ENCODE measurements at places on chromosomes 7 and 10. TPM values are rescaled to one million over a fixed set of nuclear protein-coding genes. Genes with fewer than 3 reads are reported as not detected.

- no peaks in the 10 kb centered on the region for H3K27me3 ChIP-seq
- H3K27ac ChIP-seq, result no peak overlapping the region
- no peak for DNase-seq
Measured at GRCh38 chr10:78768876-78769275, 299.9 kb upstream of the ZMIZ1 start.

GRCh38 chr10:71811351-71811750 is 38.0 kb upstream of the VSIR start:
- no peak overlapping the region for H3K4me3 ChIP-seq
- H3K4me1 ChIP-seq, result peaks cover 37% of the 10 kb centered on the region
- no peaks in the 10 kb centered on the region for H3K27me3 ChIP-seq

DNA sequence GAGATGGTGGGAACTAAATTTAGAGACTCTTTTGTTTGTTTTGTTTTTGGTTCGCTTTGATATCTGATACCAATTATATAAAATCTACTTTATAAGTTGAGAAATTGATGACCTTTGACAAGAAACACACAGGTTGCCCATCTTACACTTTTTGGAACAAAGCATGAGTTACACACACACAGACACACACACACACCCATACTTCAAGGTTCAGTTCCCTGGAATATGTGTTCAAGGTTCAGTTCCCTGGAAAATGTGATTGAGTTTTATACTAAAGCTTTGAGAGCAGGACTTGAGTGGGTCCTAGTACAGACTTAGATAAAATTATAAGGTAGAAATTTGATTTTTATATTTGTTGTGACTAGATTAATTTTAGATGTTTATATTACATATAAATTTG is 134.2 kb upstream of the PRR15 start:
- H3K4me3 ChIP-seq, result no peak overlapping the region
- H3K4me1 ChIP-seq, result no peaks in the 10 kb centered on the region
- no peak overlapping the region for H3K27ac ChIP-seq
- DNase-seq, result no peak

DNA sequence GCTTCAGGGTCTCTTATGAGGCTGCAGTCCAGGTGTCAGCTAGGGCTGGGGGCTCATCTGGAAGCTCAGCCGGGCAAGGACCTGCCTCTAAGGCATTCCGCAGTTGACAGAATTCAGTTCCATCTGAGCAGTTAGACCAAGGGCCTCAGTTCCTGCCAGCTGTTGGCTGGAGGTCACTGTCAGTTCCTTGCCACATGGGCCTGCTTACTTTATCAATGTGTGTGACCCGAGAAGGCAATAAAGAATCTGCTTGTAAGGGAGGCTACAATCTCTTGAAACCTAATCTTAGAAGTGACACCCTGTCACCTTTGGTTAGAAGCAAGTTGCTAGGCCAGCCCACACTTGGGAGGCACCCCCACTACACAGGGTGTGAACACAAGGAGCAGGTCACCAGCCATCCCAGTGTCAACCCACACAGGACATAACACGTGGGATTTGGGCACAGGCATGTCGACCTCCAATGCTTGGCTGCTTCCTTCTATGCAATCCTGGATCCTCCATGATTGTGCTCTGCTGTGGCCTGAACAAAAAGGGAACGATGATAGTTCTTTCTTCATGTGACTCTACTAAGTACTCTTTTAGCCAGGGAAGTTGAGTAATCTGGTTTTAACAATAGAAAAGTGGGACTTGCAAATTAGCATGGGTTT is 41.8 kb downstream of the MTURN start:
- H3K27me3 ChIP-seq, result no peaks in the 10 kb centered on the region
- H3K27ac ChIP-seq, result no peak overlapping the region
- H3K4me1 ChIP-seq, result peaks cover 76% of the 10 kb centered on the region
- H3K36me3 ChIP-seq, result no peaks in the 10 kb centered on the region

GRCh38 chr7:37671876-37672275 is 11.7 kb upstream of the GPR141 start:
- H3K27me3 ChIP-seq, result no peaks in the 10 kb centered on the region
- H3K27ac ChIP-seq, result no peak overlapping the region
- no peaks in the 10 kb centered on the region for H3K36me3 ChIP-seq
- H3K4me3 ChIP-seq, result no peak overlapping the region
- H3K4me1 ChIP-seq, result no peaks in the 10 kb centered on the region
- DNase-seq, result no peak

DNA sequence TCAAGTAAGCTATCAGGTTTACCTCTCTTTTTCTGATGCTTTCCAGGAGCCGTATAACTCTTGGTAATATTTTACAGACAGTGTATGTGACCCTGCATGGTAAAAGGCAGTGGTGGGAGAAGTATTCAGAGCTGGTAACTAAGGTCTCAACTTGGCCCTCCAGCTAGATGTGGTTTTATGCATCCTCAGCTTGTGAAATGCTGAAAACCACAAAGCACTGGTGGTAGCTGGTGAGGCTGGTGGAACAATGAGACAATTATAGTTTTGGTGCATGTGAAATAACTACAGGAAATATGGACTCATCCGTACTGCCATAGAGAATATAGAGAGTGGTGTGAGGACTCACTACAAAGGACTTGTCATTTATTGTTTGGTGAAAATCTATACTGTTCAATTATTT is 383.0 kb upstream of the PCDH15 start:
- H3K4me3 ChIP-seq, result no peak overlapping the region
- H3K36me3 ChIP-seq, result no peaks in the 10 kb centered on the region
- no peak overlapping the region for H3K27ac ChIP-seq

DNA sequence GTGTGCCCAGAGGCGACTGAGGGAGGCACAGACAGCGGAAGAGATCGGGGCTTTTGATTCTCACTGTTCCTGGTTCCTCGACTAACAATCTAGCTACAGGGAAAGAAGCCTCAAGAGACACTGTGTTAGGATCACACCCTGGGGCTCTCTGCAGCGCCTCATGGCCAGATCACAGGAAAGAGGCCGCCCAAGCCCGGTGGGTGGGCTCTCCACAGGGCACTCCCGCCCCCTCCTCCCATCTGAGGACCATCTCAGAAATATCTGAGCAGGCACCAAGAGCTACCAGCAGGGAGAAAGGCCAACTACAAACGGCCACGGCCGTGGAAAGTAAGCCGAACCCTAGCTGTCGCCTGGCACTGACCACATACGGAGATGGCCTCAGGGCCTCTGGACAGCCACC is 224.2 kb downstream of the MLLT10 start:
- no peak overlapping the region for H3K27ac ChIP-seq
- H3K4me3 ChIP-seq, result no peak overlapping the region
- no peaks in the 10 kb centered on the region for H3K4me1 ChIP-seq
- H3K36me3 ChIP-seq, result peaks cover 68% of the 10 kb centered on the region
- no peaks in the 10 kb centered on the region for H3K27me3 ChIP-seq

DNA sequence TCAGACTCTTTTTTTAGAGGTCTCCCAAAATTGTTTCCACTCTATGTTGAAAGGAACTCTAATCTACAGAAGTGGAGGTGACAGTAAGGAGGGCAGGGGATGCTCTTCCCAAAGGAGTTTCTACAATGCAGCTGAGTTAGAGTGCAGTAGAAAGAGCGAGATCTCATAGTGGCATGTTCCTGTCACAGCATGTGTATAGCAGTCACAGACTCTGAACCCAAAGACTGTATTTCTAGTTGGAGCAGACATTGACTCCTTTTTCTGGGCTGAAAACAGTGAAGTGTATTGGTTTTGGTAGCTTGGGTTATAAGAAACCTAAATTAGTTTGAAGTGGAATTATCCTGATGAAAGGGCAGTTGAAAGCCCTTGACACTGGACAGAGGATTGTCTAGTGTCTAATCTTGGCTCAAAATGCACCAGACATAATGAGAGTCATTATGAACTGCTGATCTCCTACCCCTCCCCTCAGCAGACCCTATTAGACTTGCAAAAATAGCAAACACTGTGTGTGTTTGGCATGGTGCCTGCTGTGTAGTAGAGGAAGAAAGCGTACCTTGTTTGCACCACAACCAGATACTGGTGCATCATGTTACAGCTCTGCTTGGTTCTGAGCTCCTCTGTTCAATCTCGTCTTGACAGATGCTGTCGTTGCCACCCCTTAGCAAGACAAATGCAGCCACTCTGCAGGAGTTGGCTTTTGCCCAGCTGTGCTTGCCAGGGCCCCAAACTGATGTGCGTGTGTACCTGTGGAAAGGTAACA is 336.0 kb downstream of the AUTS2 start:
- peaks cover 3% of the 10 kb centered on the region for H3K4me1 ChIP-seq
- H3K27ac ChIP-seq, result no peak overlapping the region
- H3K27me3 ChIP-seq, result no peaks in the 10 kb centered on the region
- DNase-seq, result peak; percentile 80

DNA sequence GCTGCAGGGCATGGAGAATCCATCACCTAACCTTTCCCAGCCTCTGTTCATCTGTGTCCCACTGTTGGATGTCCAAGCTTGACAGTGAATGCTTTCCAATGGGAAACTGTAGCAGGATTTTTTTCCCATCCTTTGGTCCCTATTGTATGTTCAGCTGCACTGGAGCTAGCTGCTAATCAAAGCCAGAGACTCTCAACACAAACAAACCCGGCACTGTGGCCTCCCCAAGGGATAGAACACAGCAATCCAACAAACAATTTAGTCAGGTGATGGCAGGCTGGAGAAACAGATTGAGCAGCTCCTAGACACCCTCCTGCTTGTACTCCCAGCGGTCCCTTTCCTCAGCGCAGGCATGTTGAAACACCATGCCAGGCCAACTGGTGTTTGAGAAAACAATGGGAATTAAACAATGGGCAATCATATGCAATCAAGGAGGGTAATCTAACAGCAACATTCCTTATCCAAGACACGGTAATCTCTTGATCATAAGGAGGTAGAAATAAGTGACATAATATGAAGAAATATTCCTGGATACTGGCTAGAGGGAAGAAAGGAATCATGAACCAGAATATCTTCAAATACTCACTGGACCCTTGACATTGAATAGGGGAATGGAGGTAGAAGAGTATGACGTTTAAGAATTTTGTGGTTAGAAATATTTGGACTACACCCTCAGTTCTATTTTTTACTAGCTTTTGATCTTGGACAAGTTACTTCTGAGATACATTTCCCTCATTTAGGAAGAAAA is 15.0 kb downstream of the PTN start:
- no peak overlapping the region for H3K4me3 ChIP-seq
- H3K4me1 ChIP-seq, result no peaks in the 10 kb centered on the region
- H3K36me3 ChIP-seq, result no peaks in the 10 kb centered on the region
- no peak overlapping the region for H3K27ac ChIP-seq
- no peaks in the 10 kb centered on the region for H3K27me3 ChIP-seq

DNA sequence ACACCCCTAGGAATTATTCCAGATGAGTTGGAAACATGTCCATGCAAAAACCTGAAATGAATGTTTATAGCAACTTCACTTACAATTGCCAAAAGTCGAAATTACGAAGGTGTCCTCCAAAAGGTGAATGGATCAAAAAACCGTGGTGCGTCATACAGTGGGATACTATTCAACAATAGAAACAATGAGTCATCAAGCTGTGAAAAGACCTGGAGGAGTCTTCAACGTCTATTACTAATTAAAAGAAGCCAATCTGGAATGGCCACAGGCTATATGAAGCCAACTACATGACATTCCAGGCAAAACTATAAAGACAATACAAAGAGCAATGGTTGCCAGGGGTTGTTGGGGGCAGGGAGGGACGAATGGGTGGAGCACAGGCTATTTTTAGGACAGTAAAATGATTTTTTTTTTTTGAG is 12.6 kb upstream of the PPP2R2D start:
- H3K27ac ChIP-seq, result no peak overlapping the region
- H3K27me3 ChIP-seq, result peaks cover 55% of the 10 kb centered on the region
- H3K4me3 ChIP-seq, result no peak overlapping the region
- DNase-seq, result no peak
- H3K36me3 ChIP-seq, result no peaks in the 10 kb centered on the region

- H3K4me3 ChIP-seq, result no peak overlapping the region
- no peak overlapping the region for H3K27ac ChIP-seq
Measured at GRCh38 chr7:75732764-75733630, 5.7 kb downstream of the HIP1 start.

GRCh38 chr10:84244651-84245270 is at the start of gene RGR:
RGR (plus strand) TSS chr10:84245053; CDS start chr10:84245091, 38 bp downstream.
- H3K27ac ChIP-seq, result no peak within 1 kb of the TSS
- H3K4me1 ChIP-seq, result no peaks in the 10 kb centered on the region
- H3K4me3 ChIP-seq, result no peak within 1 kb of the TSS
- no peak for DNase-seq
- H3K36me3 ChIP-seq, result no peaks in the 10 kb centered on the region

DNA sequence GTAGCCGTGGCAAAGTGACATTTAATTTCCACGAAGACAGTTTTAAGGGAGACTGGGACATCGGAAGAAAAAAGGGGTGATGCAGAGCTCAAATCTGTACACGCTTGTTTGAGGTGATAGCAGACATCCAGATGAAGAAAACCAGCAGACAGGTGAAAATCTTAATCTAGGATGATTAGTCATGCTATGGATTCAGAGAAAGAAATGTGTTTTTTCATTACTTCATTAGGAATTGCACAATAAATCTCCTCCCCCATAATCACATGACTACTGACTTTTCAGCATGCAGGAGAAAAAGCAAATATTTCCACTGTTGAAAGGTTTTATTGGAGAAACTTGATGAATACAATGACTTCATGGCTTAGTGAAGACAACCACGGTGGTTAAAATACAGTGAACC is 2.5 kb downstream of the NUDT5 start:
- H3K4me3 ChIP-seq, result no peak overlapping the region
- no peak for DNase-seq
- no peaks in the 10 kb centered on the region for H3K27me3 ChIP-seq
- no peak overlapping the region for H3K27ac ChIP-seq
- H3K4me1 ChIP-seq, result peaks cover 41% of the 10 kb centered on the region

- peaks cover 11% of the 10 kb centered on the region for H3K4me1 ChIP-seq
- peak; percentile 69 for DNase-seq
- H3K27ac ChIP-seq, result peak overlapping the region; percentile 34
- peaks cover under 1% of the 10 kb centered on the region for H3K36me3 ChIP-seq
Measured at GRCh38 chr7:102008535-102009262, 191.3 kb downstream of the CUX1 start.

- no peak for DNase-seq
- no peak overlapping the region for H3K4me3 ChIP-seq
- no peaks in the 10 kb centered on the region for H3K27me3 ChIP-seq
- H3K27ac ChIP-seq, result no peak overlapping the region
Measured at GRCh38 chr7:70314221-70314620, 715.9 kb downstream of the AUTS2 start.

- H3K36me3 ChIP-seq, result no peaks in the 10 kb centered on the region
- H3K27me3 ChIP-seq, result no peaks in the 10 kb centered on the region
- no peak overlapping the region for H3K4me3 ChIP-seq
- no peak overlapping the region for H3K27ac ChIP-seq
- DNase-seq, result peak; percentile 12
Measured at GRCh38 chr7:24778543-24779282, 21.4 kb upstream of the GSDME start.

- H3K27ac ChIP-seq, result no peak overlapping the region
- no peaks in the 10 kb centered on the region for H3K36me3 ChIP-seq
- no peaks in the 10 kb centered on the region for H3K4me1 ChIP-seq
- H3K4me3 ChIP-seq, result no peak overlapping the region
- no peaks in the 10 kb centered on the region for H3K27me3 ChIP-seq
- no peak for DNase-seq
Measured at GRCh38 chr7:109343678-109344077, 774.0 kb downstream of the DNAJB9 start.

GRCh38 chr10:71344154-71344925 is 25.3 kb downstream of the SLC29A3 start:
- H3K4me1 ChIP-seq, result peaks cover 32% of the 10 kb centered on the region
- H3K36me3 ChIP-seq, result peaks cover 17% of the 10 kb centered on the region
- H3K27ac ChIP-seq, result peak overlapping the region; percentile 70

HOXA5 gene
- 18.2 TPM for total RNA-seq

TMEM178B gene
- total RNA-seq, result 1.2 TPM

SYT15 gene
- total RNA-seq, result 2.9 TPM

GIGYF1 gene
- 27.9 TPM for total RNA-seq

CPXM2 gene
- total RNA-seq, result 12.8 TPM

MBLAC1 gene
- total RNA-seq, result not detected

SMIM30 gene
- 14.6 TPM for total RNA-seq

TSPAN15 gene
- total RNA-seq, result 23.5 TPM

FANK1 gene
- total RNA-seq, result 9.4 TPM

SLC18A2 gene
- 2.3 TPM for total RNA-seq

COMMD3 gene
- total RNA-seq, result 5.4 TPM
